ENCODE measurements at places on chromosomes 3 and 15.

DNA sequence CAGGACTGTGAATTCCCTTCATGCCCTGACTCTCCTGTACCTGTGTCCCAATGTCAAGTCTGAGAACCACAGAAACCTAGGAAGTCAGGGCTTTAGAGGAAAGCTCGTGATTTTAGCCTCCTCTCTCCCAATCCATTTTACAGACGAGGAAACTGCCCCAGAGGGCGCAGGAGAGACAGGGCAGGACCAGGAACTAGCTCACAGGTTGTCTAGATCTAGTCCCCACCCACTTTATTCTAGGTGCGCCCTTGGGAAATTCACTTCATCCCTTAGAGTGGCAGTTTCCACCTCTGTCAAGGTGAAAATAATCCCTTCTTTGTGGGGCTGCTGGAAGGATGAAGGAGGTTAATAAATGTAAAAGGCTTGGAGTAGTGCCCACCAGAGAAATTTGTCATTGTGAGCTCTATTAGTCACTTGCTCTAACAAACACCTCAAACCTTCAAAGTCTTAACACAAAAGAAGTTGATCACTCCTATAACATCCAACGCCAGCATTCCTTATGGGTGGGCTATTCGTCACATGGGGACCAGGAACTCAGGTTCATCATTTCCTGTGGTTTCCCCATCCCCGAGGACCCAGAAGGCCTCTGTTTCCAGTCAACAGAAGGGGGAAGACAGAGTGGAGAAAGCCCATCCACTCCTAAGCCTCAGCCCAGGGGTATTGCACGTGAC lies 282.3 kb downstream of the XXYLT1 start:
- no peak for DNase-seq

DNA sequence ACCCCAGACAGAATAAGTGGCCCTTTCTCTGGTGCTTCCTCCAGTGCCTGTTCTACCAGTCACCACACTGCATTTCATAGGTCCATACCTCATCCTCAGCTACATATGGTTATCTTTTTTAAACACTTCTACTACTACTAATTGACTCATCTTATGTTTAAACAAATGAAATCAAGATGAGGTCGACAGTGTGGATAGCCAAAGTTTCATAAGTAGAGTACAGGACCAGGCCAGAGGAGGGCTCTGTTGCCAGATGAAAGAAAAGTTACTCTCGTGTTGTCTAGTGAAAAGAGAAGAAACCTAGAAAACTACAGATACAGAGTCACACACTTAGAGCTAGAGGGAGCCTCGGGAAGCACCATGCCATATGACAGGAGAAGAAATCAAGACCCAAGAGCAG lies 296.1 kb downstream of the VPS13C start:
- DNase-seq, result no peak

GRCh38 chr15:74336061-74337005 lies 31.1 kb downstream of the CYP11A1 start:
- DNase-seq, result no peak

GRCh38 chr15:95742836-95743235 lies 587.7 kb upstream of the NR2F2 start:
- DNase-seq, result no peak

- DNase-seq, result no peak
Observed at GRCh38 chr3:27623085-27623753, 98.9 kb downstream of the EOMES start.

DNA sequence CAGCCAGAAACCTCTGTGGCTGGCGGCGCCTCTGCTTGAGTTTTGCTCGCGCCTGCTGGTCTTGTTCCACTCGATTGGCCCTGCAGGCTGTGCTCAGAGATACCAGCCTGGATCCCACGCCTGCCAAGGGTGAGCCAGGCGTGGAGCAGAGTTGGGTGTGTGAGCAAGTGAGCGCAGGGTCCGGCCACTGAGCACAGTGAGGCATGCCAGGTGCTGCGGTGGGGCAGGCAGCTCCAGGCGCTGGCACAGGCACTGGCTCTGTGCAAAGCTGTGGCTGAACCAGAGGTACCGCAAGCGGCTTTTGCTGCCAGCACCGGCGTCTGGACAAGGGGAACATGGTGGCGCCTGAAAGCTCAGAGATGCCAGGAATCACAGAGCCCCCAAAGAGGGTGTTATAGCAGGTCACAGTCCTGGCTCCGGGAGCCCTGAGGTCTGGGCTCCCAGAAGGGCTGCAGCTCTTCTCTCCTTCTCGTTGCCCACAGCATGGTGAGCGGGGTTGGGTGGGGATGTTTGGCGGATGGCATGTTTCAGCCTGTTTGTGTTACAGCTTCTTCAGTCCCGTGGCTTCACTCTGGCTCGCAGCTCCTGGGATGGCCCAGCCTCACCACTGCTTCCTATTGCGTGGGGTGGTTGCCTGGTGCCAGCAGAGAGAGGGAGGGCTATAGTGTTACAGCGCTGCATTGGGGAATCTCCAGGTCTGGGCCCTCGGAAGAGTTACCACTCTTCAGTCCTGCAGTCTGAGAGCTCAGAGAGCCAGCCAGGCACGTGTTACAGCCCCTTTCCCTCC lies 73.9 kb downstream of the NR1D2 start:
- DNase-seq, result no peak

GRCh38 chr3:95177096-95177495 lies 1114.2 kb downstream of the NSUN3 start:
- no peak for DNase-seq

All from NCI-H187 (cell line).